Sciatic nerve (tissue), 2 donors: ENCODE measurements at places on chromosomes 2 and 18.
A peak's percentile ranks its signal among the peaks of the same experiment; 100 is the strongest.

GRCh38 chr2:42770288-42771131 lies 6.6 kb upstream of the OXER1 start:
- DNase-seq: no peak

DNA sequence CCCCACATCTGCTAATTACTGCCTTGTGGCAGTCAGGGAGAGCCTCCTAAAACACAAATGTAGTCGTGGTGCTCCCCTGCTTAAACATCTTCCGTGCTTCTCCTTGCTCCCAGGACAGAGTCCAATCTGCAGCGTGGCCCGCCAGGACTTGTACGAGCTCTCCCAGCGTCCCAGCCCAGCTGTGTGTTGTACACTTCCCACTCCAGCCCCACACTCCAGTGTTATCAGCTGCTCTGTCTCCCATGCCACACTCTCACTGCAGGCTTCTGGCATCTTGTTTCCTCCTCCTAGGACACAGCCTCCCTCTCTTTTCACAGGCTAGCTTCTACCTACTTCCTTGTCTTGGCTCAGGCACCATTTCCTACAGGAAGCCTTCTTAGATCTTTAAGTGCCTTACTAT lies 199.4 kb downstream of the ALPK2 start:
- no peak for DNase-seq

DNA sequence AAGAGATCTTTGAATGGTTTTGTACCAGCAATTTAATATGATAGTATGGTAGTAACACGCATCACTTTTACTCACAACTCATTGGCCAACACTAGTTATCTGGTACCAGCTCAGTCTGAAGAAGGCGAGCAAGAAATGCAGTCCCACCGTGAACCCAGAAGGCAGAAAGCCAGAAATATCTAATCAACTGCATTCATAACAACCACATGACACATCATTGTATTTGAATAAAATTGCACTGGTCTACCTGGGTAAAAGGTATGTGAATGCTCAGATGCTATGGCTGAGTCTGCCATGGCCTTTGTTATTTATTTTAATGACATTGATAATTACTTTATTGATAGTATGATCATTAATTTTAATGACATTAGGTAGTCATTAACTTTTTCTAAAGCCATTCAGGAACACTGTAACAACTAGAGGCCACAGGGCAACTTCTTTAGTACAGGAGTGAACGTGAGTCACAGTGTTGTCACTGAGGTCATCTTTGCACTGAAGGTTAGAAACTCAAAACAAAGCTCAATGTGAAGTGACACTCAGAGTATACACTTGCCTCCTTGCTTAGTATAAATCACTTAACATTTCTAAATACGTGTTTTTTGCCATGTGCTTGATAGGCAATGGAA lies 475.6 kb upstream of the TNP1 start:
- DNase-seq: no peak

DNA sequence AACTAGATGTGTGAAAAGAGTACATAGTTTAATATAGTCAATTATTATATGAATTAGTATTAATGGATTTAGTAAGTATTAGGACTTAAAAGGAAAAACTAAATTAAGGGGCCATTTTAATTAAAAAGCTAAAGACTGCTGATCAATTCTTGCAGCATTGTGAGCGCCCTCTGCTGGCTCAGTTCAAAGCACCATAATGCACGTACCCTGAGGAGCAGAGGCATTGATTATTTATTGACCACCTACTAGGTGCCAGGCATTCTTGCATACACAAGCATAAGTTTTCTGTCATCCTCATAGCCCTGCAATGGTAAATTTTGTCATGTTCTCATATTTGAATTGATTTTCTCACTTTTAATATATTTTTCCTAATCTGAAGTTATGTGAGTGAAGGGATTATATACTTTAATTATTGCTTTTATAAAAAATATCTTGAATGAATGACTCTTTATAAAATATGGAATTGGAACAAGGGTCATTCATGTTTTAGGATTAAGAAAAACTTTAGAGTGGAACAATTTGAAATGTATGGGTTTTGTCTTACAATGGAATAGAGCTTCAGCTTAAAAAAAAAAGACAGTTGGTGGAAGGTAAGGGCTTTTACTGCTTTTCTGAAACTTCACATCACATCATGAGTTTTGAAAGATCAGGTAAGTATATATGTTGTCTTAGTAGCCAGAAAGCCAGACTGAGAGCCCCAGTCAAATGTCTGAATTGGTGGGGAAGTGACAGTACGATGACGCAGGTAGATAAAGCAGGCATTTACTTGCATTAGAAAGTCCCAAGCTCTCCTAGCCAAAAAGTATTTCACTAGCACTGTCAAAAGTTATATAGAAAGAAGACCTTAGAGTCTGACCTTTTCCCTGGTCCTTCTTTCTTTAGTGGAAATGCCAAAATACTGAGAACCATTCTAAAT lies 9.7 kb downstream of the ITGA4 start:
- peak; percentile 84 for DNase-seq

GRCh38 chr2:199762963-199763362 lies 88.0 kb downstream of the FTCDNL1 start:
- no peak for DNase-seq
